ENCODE measurements at places on chromosomes 5 and 9.

- no peak for DNase-seq
Observed at GRCh38 chr5:97624886-97625285, 441.8 kb upstream of the RIOK2 start.

DNA sequence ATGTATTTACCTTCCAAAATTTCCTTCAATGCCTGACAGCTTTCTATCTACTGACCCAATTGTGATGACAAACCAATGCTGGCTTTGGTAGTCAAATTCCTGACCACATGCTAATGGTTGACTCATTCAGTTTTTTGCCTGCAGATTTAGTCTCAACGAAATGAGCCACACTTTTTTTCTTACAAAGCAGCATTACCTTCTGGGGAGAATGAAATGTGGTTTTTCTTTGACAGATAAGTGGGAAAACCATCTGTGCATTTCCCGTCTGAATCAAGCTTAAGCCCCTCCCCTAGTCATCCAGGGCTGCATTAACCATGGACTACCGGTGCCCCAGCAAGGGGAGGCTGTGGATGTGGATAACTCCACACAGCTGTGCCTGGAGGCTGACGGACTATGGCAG, 99.6 kb upstream of the TAF11L2 start:
- DNase-seq: peak; percentile 88

- peak; percentile 36 for DNase-seq
Observed at GRCh38 chr5:21391506-21391905, 1403.5 kb upstream of the CDH18 start.

DNA sequence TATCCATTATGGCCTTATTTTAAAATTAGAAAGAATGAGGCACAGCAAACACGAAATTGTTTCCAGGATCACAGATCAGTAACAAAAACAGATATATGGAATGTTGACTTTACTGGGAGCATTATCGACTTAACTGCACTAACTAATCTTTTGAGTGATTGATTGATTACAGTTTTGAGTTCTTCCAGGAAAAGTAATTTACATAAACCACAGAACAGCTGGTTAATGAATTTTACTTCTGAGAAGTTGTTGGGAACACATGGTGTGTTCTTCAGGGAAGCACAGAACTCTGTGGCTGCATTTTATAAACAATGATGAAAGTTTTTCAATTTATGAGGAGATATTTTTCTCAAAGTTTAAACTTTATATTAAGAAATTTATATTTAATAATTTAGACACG, 802.4 kb upstream of the ACO1 start:
- no peak for DNase-seq

DNA sequence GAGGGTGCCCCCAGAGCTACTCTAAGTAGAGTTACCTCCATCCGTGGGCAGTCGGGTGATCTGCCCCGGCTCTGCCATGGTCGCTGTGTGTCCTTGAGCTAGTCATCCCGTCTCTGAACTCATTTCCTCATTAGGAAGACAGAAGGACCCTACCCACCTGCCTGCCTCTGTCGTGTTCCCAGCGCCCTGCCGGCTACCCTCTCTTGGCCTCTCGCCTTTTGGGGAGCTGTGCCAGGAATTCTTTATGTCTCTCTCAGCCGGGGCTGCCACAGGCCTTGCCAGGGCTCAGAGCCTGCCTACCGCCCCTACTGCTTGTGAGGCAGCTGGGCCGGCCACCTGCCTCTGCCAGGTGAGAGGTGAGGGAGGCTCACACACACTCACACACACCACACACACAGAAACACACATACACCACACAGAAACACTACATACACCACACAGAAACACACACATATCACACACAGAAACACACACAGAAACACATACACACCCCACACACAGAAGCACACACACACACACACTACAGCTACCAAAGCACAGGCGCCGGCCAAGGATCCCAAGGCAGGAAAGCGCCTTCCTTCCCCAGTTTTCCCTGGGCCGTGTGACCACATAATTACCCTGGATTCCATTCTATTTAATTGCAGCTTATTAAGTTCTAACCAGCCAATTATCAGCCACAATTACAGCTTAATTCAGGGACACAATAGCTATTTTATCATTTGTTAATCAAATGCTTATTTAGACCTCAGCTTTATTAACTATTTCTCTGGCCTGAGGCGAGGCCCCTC, 41.7 kb downstream of the UNC5A start:
- no peak for DNase-seq

GRCh38 chr9:95788521-95788991, 86.9 kb upstream of the ERCC6L2 start:
- DNase-seq: no peak

DNA sequence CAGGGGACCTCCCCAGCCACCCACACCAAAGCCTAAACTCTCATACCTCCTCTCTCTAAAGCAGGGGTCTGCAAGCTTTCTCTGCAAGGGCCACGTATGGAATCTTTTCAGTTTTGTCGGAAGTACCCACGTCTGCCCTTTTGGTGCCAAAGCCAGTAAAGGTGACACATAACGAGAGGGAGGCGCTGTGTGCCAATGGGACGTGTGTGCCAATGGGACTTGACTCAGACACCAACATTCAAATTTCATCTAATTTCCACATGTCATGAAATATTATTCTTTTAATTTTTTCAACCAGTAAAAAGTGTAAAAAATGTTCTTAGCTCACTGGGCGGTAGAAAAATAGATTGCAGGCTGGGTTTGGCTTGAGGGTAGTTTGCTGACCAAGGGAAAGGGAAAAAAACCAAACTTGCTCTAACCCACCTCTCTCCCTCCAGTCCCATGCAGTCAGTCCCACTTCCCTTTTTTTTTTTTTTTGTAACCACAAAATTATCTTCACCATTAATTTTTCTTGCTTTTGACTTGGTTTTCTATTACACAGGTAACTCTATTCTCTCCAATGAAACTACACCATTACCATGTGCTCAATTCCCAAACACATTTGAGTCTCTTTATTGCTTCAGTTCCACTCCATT, 25.5 kb downstream of the OR2V1 start:
- DNase-seq: peak; percentile 14

DNA sequence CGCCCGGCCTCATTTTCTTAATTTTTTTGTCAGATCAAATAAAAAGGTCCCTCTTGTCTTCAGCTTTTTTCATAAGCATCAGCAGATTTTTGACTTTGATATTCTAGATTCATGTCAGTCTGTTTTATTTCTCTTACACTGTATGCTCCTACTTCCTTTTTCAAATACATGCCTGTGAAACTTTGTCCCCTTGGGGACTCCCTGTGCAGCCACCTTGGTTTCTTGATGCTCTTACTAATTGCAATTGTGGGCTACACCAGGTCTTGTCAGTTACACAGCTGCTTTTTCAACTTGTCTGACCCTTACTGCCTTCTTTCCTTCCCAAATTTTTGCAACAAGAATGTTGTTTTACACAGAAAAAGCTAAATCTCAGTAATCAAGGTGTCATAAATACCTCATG, 238.2 kb upstream of the KCNN2 start:
- no peak for DNase-seq

- no peak for DNase-seq
Observed at GRCh38 chr9:107620801-107621200, 131.2 kb upstream of the KLF4 start.

DNA sequence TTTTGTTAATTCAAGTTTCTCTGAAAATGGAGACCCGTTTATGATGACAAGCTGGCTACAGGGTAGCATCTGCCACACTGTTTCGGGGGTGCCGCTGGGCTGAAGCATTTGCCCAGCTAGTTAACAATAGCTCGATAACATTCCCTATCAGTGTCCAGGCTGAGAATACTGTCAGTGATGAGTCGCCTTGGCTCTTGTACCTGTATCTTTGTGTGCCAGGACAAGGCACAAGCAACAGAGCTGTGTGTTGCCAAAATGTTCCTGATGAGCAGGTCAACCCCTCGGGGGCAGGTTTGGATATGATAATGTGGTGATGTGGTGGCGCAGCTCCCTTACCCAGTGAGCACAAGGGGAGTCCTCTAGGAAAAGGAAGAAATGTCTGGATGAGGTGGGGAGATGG, 7.0 kb downstream of the TGFBI start:
- DNase-seq: no peak

DNA sequence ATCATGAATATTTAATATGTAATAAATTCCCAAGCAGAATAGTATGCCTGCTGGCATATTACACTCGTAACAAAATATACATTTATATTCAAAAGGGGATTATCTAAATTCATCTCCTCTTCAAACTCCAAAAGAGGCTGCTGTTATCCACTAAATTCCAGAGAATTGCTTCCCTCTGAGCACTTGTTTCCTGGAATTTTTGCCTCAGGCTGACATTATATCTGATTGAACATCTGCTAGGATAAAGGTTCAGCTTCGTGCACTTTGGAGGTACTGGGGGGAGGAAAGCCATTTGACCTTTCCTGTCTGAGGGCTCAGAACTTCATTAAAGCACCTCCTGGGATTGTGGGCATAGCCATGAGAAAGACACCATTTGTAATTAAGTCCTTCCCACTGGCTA, 4.3 kb upstream of the HAPLN1 start:
- no peak for DNase-seq

GRCh38 chr5:10892147-10892910, 131.3 kb upstream of the DAP start:
- no peak for DNase-seq

DNA sequence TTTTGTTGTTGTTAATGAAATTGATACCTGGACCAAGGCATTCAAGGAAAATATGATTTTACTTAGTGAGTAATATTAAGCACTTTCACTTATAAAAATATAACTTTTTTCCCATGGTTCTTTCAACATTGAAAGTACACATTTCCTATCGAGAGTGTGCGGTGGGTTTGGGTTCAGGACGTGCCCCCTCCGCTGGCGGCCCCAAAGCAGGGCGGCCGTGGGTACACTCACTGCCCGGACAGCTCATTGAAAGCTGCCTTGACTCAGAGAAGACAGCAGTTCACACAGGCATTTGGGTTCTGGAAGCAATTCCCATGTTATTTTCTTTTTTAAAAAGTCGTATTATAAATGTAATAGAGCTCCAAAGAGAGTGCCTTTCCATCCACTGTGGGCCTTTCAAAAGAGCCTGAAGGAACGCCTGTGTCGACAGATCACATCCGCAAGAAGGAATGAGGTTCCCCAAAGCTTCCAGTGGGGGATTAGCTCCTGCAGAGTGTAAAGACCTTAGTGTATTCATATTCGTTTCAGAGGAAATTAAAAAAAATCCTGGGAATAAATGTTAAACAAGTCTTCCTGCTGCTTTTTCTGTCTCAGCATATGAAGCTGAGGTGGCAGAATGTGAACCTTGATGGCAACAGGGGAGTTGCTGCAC, 74.3 kb downstream of the PRDM6 start:
- no peak for DNase-seq

GRCh38 chr5:1540831-1541701, 17.3 kb upstream of the LPCAT1 start:
- no peak for DNase-seq

DNA sequence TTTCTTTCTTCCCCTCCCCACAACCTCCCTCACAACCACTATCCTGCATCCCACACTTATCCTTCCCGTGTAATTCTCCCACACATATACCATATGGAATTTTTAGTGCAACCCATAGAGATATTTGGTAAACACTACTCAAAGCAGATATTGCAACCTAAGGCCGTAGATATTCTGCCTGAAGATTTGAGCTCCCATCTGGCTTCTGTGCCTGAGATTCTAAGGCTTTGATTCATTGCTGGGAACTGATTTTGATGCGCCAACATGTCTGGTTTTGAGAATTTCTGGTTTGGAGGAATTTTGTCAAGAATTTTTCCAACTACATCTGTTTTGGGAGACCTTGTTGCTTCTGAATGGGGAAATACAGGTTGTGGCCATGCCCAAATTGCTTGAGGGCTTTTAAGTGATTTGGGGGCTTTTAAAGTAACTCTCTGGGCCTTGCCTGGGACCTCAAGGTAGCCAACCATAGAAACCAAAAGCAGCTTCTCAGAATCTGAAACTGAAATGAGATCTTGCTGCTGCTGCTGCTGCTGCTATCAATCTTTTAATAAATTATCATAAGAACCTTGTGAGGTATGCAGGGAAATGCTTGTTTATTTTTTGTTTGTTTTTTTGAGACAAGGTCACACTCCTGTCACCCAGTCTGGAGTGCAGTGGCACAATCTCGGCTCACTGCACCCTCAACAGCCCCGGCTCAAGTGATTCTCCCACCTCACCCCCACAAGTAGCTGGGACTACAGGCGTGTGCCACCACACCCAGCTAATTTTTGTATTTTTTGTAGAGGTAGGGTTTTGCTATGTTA, 36.2 kb downstream of the PLAC8L1 start:
- DNase-seq: no peak

GRCh38 chr5:32462618-32463017, 18.1 kb upstream of the ZFR start:
- DNase-seq: peak; percentile 50

DNA sequence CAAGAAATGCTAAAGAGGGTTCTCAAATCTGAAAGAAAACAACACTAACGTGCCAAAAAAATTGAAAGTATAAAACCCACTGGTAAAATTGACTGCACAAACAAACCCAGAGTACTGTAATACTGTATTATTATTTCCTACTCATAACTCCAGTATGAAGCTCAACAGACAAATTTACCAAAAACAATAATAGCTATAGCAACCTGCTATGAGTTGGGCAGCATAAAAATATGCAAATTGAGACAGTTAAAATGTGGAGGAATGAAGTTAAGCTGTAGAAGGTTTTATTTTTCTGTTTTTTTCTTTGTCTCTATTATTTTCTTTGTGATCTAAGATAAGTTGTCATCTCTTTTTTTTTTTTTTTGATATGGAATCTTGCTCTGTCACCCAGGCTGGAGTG, 15.7 kb downstream of the KIF4B start:
- DNase-seq: no peak

- no peak for DNase-seq
Observed at GRCh38 chr5:122009436-122009835, 47.7 kb downstream of the SRFBP1 start.

- no peak for DNase-seq
Observed at GRCh38 chr9:108743416-108743815, 112.4 kb downstream of the ACTL7B start.

DNA sequence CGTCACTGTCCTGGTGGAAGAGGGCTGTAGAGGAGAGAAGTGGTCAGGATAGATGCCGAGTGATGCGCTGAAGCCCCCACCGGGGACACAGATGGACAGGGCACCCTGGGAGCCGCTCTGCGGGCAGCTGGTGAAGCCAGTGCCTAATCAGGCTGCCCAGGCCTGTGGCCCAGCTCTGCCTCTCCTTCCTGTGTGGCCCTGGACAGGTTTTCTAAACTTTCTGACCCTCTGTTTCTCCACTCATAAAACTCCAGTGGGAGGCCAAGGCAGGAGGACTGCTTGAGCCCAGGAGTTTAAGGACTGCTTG, 86.1 kb downstream of the C5orf15 start:
- DNase-seq: no peak

GRCh38 chr9:89756891-89757537, 152.2 kb downstream of the GADD45G start:
- DNase-seq: no peak

GRCh38 chr5:153699035-153699434, 208.6 kb downstream of the GRIA1 start:
- no peak for DNase-seq

GRCh38 chr5:180988592-180988991, at the start of gene BTNL3:
BTNL3 (plus strand) TSS chr5:180988846; CDS start chr5:180989029, 183 bp downstream.
- no peak for DNase-seq

GRCh38 chr5:17157294-17157693, 60.1 kb upstream of the BASP1 start:
- no peak for DNase-seq

- DNase-seq: no peak
Observed at GRCh38 chr5:164256351-164256750, 750.9 kb downstream of the MAT2B start.

All from NB4 (cell line).